CD4-positive, alpha-beta T cell treated with Interferon gamma for 1 hour (primary cell): ENCODE measurements at places on chromosomes 7 and 10.

- DNase-seq, result no peak
Measured at GRCh38 chr7:134785842-134786241, 6.4 kb downstream of the CALD1 start.

- DNase-seq, result no peak
Measured at GRCh38 chr7:30140456-30140855, 5.7 kb downstream of the MTURN start.

DNA sequence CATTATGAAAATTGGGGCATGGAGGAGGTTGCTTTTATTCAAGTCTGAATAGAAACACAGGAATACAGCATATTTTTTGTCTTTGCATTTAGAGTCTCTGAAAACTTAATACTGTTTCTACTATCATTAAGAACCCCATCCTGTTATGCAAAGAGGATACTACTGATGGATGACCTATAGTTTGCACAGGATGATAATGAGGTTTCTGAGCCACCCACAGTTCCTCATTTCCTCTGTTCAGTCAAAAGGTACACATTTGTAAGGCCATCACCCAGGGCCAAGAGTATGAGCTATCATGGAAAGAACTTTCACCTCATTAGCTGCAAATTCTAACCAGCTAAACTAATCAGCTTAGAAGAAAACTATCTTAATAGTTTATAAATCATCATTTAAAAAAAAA is 213.0 kb upstream of the CHRM2 start:
- DNase-seq, result no peak

GRCh38 chr10:86678999-86679792 is 10.9 kb downstream of the LDB3 start:
- DNase-seq, result no peak

DNA sequence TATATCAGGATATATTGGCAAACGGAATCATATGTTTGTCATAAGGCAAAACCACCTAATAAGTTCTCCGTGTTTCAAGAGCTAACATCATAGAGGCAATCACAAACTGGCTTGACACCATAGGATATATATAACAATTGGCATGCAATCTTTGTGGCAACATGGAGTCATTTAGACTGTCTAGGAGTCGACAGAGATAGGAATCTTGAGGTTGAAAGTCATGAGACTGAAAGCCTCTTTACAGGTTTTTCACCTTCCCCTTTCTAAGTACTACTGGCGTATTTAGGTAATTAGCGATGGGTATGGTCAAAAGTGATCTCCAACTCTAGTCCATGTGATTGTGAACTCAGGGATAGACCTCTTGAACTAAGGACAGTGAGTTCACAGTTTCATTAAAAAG is 63.7 kb downstream of the THSD7A start:
- DNase-seq, result no peak

DNA sequence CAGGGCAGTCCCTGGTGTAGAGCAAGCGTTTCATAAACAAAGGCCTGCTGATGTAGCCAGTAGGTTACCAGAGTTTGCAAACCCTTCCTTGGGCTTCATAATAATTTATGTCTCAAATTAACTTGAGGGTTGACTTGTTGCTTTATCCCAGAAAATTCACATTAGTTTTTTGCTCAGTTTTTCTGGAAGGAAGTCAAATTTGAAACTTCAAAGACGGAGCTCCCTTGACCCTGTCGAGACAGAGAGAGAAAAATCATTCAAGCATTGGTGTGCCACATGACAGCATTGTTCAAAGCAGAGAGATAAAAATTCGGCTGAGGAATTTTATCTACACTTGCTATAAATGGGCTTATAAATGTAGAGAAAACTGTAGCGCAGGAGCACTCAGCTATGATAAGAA is 627.7 kb downstream of the TNS3 start:
- no peak for DNase-seq
